ENCODE measurements at places on chromosomes 16 and 17.

DNA sequence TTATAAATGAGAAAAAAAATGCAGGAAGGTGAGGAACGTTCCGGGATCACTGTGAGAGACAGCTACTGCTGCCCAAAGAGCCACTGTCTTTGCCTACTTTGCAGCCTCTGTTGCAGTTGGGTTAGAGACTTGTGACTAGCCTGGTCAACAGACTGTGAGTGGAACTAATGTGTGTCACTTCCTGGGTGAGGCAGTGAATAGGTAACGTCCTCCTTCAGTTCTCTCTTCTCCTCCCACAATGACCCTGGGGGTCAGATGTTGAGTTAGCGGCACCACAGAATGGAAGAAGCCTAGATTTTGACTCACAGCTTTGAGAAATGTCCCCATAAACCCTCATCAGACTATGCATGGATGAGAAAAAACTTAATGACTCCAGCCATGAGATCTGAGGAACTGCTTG is 5.2 kb downstream of the C16orf46 start:
- no peak for DNase-seq

DNA sequence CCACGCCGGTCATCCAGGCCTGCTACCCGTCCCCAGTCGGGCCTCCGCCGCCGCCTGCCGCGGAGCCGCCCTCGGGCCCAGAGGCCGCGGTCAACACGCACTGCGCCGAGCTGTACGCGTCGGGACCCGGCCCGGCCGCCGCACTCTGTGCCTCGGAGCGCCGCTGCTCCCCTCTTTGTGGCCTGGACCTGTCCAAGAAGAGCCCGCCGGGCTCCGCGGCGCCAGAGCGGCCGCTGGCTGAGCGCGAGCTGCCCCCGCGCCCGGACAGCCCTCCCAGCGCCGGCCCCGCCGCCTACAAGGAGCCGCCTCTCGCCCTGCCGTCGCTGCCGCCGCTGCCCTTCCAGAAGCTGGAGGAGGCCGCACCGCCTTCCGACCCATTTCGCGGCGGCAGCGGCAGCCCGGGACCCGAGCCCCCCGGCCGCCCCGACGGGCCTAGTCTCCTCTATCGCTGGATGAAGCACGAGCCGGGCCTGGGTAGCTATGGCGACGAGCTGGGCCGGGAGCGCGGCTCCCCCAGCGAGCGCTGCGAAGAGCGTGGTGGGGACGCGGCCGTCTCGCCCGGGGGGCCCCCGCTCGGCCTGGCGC is 2.4 kb downstream of the HIC1 start:
- peak; percentile 45 for DNase-seq

- DNase-seq: no peak
These were observed 234.7 kb upstream of the SDK2 start for GRCh38 chr17:73878923-73879322.

DNA sequence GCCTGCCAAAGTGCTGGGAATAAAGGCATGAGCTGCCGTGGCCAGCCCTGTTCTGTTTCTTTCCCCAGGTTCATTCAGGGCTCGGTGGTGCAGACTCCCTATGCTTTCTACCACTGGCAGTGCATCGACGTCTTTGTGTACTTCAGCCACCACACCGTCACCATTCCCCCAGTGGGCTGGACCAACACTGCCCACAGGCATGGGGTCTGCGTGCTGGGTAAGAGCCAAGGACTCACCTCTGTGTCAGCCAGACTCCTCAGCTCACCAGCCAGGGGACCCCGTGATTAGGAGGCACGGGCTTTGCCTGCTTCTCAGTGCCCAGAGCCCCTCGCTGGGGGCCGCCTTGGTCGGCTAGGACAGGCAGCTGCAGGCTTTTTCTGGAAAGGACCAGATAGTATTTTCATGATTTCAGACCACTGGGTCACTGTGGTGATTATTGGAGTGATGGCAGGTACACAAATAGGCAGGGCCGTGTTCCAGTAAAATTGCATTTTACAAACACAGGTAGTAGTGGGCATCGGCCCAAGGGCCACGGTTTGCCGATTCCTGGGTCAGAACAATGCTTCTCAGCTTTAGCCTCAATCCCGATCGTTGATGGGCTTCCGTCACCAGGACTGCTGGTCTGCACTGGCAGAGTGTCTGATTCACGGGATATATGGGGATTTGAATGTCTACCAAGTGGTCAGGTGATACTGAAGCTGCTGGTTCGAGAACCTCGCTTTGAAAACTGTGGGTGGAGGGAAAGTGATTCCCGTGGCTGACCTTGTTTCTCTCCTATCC is 5.0 kb downstream of the ENGASE start:
- DNase-seq: peak; percentile 3

All from left hindlimb (tissue), 1 donor.